NCI-H2081 treated with DMSO at 0.1 percent for 48 hours (cell line): ENCODE measurements at places on chromosomes 13 and 19.

DNA sequence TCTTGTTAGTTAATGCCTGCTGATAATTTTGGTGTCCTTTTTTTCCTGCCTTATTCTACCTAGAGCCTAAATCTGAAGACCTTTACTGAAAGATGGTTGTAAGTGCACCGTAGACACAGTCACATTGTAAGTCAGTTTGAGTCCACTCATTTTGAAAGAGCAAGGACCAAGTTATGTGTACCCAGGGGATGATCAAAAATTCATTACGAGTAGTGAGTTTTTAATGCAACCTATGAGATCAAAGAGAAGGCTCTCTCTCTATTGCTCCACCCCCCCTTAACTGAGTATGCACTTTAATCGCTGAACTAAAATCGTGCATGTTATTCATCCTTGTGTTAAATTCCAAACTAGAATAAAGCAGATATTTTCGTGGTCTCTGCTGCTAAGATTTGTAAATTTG, 1.8 kb downstream of the RAP2A start:
- no peak for DNase-seq

GRCh38 chr13:58919551-58919950, 1244.2 kb downstream of the DIAPH3 start:
- no peak for DNase-seq

- no peak for DNase-seq
These were observed 1.6 kb downstream of the CA11 start for GRCh38 chr19:48644355-48644754.

- DNase-seq, result no peak
These were observed 278.8 kb downstream of the SLITRK6 start for GRCh38 chr13:85520445-85520844.
